ENCODE measurements at places on chromosomes 6 and 20.

- no peak for DNase-seq
Observed at GRCh38 chr6:12577124-12577850, 139.3 kb upstream of the PHACTR1 start.

- no peak for DNase-seq
Observed at GRCh38 chr6:149891259-149891658, 6.7 kb downstream of the RAET1E start.

GRCh38 chr6:83958241-83958685, 75.3 kb upstream of the MRAP2 start:
- DNase-seq: no peak

DNA sequence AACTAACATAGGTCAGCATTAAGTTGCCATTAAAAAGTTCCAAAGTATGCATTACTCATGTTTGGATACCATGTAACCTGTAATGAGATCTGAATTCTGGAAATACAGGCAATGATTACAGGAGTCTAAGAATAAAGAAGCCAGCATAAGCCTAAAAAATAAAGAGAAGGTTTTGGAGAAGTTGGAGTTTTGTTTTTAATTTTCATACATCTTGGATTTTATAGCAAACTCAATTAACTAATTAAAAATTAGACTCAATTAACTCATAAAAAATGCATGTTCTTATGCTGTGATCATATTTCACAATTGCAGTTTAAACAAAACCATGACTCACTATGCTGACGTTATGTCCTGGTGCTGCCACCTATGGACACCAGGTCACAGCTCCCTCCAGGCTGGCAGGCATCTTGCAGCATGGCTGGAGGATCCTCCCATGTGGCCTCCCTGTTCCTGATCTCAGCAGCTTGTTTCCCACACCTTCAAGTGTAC, 648.8 kb upstream of the AGPAT4 start:
- DNase-seq: no peak

DNA sequence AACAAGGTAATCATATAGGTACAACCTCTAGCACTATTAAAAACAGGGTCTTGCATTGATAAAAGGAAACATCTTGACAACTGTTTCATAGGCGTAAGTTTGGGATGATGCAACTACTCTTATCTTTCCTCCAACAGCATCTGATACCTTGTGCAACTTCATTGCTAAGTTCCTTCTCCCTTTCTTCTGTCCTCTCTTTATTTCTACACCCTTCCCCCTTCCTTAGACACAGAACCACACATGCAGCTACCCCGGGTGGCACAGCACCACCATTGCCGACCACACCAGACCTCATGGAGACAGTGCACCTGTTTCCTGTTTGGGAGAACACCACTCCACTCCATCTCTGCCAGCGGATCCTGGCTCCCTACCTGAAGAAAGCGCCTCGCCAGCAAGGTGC, 14.4 kb downstream of the MYB start:
- DNase-seq: no peak

Data from GM12864 (cell line).